ENCODE measurements at places on chromosomes 1 and 21.

GRCh38 chr1:27682351-27682944 lies 10.5 kb upstream of the IFI6 start:
- DNase-seq: no peak

DNA sequence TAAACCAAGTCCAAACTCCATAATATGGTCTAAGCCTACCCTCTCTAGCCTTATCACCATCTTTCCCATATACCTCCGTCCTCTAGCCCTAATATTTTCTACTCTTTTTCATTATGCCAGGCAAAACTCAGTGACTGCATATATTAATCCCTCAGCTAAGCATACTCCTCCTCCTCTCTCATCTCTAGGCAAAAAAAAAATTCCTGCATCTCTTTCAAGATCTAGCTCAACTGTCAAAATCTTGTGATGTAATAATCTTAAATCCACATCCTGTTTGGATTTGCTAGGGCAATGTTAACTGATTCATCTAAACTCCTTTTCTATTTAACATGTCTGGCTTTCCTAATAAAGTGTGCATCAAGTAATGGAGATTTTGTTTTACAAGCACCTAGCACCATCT lies 20.4 kb downstream of the PRPF38A start:
- DNase-seq: no peak

DNA sequence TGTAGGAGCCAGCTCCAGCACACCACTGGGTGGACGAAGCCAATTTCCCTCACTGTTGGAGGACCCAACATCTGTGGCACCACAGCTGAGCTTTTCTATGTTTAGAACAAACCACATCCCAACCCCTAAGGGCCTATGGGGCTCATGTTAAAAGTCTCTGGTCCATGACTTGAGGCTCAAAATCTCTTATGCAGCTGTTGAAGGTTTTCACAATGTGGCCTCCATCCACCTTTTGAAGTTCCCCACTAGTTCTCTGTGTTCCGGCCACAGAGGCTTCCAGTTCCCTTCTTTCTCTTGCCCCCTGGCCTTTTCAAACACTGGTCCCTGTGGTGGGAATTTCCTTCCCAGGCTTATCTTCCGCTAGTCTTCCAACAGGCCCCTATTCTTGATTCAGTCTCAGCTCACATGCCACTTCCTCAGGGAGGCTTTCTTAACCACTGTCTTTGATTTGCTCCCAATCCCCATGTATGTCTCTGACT lies 3.9 kb upstream of the IFNLR1 start:
- DNase-seq: no peak

- no peak for DNase-seq
Measured at GRCh38 chr1:186842547-186842946, 13.8 kb downstream of the PLA2G4A start.

GRCh38 chr1:207822124-207822601 lies 70.3 kb downstream of the CD46 start:
- no peak for DNase-seq

GRCh38 chr1:171017426-171017825 lies 73.3 kb upstream of the FMO3 start:
- no peak for DNase-seq

- DNase-seq: no peak
Measured at GRCh38 chr21:37753122-37753599, 163.1 kb downstream of the KCNJ6 start.

GRCh38 chr1:40783001-40783905 lies at the start of gene KCNQ4:
Gene KCNQ4, plus strand, starts transcription at chr1:40783787. Its CDS starts 307 bp downstream, at chr1:40784094.
- no peak for DNase-seq

DNA sequence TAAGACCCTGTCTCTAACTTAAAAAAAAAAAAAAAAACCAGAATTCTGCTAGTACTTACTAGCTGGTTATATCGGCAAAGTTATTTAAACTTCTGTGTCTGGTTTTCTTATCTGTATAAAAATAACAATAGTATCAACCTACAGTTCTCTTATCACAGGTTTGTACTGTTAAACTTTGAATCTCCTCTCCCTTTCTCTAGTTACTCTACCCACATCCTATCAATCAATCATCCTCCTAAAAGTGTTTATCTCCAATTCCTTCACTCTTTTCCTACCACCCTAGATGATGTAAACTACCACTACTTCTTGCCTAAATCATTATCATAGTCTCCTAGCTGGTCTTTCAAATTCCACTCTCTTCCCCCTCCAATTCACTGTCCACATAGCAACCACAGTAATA lies 27.6 kb downstream of the USP33 start:
- no peak for DNase-seq

DNA sequence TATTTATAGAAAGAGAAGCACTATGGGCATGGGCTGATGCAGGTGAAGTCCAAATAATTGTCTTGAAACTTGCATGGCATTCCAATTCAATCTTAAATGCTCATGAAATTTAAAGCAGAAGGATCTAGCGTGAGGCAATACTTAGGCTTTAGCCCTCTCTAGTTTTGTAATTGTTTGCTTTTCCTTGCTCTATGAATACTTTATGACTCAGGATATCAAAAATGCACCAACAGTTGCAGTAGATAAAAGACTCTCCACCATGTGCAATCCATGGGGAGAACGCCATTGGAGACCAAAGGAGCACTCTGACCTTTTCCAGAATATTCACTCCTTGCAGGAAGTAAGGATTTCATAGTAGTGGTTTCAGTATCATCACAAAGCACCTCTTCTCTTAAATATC lies 436.4 kb downstream of the LRRIQ3 start:
- no peak for DNase-seq
